ENCODE measurements at places on chromosomes 12 and 14.

DNA sequence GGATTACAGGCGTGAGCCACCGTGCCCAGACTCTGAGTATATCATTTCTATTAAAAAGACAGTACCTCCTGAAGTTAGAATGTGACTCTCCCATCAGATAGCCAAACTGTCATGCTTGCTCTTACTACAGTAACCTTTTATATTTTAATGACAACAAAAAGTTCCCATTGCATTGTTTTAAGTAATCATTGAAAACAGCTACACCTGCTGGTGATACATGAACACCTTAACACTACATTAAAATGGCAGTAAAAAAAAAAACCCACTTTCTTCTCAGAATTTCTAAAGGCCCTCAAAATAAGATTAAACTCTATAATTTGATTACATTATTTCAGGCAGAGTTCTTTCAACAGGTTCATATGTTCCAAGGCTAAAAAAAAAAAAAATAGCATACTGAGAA is 76.7 kb downstream of the SH2B3 start:
- no peak for DNase-seq

- DNase-seq, result no peak
Measured at GRCh38 chr14:103879570-103880347, 32.4 kb upstream of the PPP1R13B start.

- no peak for DNase-seq
Measured at GRCh38 chr12:85979641-85980040, 105.5 kb downstream of the NTS start.

DNA sequence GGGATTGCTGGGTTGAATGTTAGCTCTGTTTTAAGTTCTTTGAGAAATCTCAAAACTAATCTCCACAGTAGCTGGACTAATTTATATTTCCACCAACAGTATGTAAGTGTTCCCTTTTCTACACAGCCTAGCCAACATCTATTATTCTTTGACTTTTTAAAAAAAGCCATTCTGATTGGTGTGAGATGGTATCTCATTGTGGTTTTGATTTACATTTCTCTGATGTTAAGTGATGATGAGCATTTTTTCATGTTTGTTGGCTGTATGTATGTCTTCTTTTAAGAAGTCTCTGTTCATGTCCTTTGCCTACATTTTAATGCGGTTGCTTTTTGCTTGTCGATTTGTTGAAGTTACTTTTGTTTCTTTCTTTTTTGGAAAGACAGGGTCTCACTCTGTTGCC is 301.1 kb upstream of the OR4E1 start:
- no peak for DNase-seq

DNA sequence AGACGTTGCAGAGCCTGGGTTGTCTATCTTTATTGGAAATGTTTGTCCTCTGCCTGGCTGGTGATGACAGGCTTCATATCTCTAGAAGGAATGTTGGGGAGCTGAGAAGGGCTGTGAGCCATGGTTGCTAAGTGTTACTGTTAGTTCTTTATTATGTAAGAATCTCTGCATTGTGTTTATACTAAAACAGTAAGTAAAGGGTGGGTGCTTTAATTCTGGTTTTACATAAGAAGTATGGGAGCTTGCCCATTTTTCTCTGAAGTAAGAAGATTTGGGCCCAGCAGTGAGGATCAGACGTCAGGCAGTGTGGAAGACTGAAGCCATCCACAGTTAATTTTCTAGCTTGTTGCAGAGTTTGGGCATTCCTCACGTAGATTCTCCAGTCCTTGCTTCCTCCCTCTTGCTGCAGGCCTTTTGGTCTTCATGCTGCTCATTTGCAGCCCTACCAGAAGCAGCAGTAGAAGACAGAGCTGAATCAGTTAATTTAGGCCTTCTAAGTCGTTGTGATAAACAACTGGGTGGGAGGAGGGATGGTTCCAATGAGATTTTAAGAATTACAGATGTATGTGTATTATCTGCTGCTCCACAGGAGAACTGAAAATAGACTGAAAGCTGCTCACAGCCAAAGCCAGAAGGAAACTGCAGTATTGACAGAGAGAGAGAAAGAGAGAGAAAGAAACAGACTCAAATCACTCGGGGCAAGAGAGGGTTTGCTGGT is 21.4 kb downstream of the WNT5B start:
- no peak for DNase-seq

- no peak for DNase-seq
Measured at GRCh38 chr14:95814363-95815225, 62.0 kb upstream of the TUNAR start.

GRCh38 chr12:115687094-115687493 is 590.4 kb downstream of the MED13L start:
- DNase-seq, result no peak

DNA sequence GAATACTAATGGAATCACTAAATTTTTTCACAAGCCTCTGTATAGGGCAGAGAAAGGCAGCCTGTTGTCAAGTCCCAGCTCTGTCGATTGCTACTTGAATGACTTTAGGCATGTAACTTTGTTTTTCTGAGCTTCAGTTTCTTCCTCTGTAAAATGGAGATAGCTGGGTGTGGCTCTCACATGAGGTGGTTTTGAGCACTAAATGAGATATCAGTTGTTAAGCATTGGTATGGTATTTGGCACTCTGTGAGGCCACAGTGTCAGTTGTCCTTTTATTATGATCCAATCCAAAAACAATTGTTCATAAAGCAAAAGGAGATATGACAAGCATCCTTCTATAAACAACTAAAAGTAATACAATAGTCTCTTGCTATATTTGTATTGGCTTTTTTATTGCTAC is 120.6 kb downstream of the DUSP6 start:
- DNase-seq, result no peak

- DNase-seq, result no peak
Measured at GRCh38 chr12:108629824-108630476, 3.7 kb downstream of the SELPLG start.

GRCh38 chr14:59343585-59343984 is 121.6 kb downstream of the GPR135 start:
- no peak for DNase-seq
